HL-60 (cell line): ENCODE measurements at places on chromosomes 7 and 10.

GRCh38 chr7:73715648-73716317 lies 3.7 kb downstream of the STX1A start:
- peak; percentile 74 for DNase-seq

DNA sequence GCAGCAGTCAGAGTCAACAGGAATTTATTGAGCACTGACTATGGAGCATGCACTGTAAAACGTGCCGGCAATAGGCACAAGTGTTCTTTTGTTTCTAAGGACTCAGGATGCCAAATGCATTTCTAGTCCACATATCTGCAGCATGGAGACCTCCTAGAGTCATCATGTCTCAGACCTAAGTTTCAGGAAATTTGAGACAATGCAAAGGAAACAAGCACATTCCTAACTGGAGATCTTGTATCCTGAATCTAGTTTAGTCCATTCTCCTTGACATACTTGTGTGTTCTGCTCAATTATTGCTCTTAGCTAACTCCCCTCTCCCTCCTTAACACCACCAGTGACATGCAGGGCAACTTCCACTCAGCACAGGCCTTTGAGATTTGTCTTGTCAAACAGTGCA lies 173.2 kb downstream of the ZNF438 start:
- no peak for DNase-seq

- no peak for DNase-seq
Observed at GRCh38 chr10:85612833-85613232, 753.8 kb downstream of the GRID1 start.

GRCh38 chr7:2761131-2761624 lies 73.2 kb downstream of the AMZ1 start:
- no peak for DNase-seq

- DNase-seq: no peak
Observed at GRCh38 chr7:42237811-42238541, 967 bp upstream of the GLI3 start.

DNA sequence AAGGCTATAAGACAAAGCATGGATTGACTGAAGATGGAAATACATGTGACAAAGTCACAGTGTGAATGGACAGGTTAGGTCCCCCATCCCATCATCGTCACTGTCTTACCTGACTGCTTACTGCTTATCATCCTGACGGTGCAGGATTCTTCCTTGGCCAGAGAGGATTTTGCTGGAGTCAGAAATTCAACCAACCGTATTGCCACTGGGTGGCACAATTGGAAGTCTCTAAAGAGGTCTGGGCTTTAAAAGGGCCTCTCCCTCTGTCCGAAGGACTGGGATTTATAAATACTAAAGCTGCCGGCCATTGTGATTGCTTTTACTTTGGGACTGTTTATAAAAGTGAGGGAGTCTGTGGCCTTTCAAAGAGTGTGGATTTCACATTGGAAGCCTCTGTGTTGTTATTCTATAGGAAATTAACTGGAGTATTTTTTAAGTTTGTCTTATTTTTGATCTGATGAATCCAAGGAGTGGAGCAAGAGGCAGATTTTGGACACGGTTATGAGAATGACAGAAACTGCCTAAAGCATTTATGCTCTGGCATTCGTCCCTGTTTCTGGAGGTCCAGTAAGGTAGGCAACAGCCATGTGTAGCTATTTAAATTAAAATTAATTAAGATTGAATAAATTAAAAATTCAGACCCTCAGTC lies 113.3 kb upstream of the CREB5 start:
- no peak for DNase-seq

- DNase-seq: no peak
Observed at GRCh38 chr7:32115831-32116230, 45.6 kb upstream of the PDE1C start.

- DNase-seq: no peak
Observed at GRCh38 chr10:60490013-60490412, 100.3 kb upstream of the ANK3 start.

- DNase-seq: no peak
Observed at GRCh38 chr10:100890673-100891317, 22.0 kb upstream of the SLF2 start.

GRCh38 chr10:111118758-111119157 lies 41.9 kb downstream of the ADRA2A start:
- no peak for DNase-seq

DNA sequence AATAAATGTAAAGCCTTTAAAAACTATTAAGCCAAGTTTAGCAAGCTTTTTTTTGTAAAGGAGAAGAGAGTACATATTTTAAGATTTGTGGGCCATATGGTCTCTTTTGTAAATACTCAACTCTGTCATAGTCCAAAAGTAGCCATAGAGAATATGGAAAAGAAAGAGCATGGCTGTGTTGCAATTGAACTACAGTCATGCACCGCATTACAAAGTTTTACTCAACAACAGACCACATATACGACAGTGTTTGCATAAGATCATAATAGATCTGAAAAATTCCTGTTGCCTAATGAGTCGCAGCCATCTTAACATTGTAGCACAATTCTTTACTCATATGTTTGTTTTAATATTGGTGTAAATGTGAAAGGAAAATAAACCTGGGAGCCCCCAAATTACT lies 440.8 kb downstream of the HTR7 start:
- no peak for DNase-seq

DNA sequence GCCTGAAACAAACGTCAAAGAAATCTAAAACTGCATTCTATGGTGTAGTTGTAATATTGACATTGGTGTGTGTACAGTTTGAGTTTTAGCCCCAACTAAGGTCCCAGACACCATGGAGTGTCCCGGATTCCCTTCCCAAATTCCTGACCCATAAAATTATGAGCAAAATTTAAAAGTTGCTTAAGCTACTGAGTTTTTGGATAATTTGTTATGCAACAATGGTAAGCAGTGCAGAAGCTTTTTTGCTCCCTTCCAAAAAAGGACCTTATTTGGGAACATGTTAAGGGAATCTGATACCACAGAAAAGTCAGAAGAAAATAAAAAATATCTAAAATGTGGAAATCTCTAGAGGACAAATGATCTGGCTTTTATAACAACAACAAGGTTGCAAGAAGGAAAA lies 63.3 kb upstream of the KMT2E start:
- no peak for DNase-seq

DNA sequence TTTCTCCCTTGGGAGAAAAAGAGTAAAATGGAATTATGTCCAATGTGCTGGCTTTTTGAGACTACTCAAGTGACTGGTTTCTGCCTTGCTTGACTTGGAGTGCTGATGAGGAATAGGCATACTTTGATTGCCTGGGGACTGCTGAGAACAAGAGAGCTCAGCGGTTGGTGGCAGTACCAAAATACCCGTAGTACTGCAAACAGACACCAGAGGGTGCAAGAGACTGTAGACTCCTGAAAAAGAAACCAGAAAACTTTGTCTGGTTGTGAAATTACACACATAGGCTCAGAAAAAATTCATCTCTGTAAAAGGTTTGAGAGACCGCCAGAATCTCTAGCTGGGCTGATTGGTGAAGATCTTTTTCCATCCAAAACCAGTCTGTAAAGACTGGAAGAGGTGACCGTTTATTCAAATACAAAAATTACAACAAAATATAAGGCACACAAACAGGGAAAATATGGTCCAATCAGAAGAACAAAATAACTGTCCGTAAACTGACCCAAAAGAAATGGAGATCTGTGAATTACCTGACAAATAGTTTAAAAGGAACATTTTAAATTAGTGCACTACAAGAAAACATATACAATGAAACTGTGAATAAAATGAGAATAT lies 18.5 kb downstream of the BICC1 start:
- DNase-seq: peak; percentile 34

DNA sequence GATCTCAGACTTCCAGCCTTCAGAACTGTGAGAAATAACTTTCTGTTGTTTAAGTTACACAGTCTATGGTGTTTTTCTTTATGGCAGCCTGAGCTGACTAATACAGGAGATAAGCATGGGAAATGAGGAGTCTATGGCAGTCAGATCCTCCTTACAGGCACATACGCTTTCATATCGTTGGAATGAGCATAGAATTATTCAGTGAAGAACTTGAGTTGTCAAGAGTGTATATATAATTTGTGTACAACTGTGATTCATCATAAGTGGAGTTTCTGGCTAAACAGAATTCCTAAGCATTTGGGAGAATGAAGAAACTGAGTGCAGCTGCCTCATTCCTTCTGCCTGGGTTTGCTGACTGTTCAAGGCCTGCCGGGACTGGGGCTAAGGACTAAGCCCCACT lies 516.7 kb downstream of the ADRA2A start:
- DNase-seq: no peak

DNA sequence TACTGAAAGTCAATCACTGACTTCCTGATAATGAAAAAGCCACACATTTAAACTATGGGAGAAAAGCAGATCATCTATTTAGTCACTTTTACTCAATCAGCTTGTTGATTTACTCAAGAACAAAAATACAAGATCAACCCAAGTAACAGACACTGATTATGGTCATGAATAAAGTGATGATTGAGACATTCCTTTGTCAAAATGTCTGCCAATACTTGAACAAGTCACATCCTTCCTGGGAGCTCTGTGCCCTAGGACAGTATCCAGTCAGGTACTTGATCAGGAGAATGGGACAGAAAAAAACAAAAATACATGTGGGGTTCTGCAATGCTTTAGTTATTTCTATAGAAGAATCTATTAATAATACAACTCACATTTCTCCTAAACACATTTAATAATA lies 150.0 kb upstream of the NEBL start:
- no peak for DNase-seq

GRCh38 chr7:29352041-29352440 lies 157.5 kb downstream of the CHN2 start:
- no peak for DNase-seq

GRCh38 chr7:150329331-150330120 lies 6.2 kb upstream of the ACTR3C start:
- DNase-seq: no peak

- no peak for DNase-seq
Observed at GRCh38 chr10:28363376-28363775, 60.5 kb upstream of the MPP7 start.

GRCh38 chr10:114825513-114826253 lies 4.1 kb downstream of the FHIP2A start:
- no peak for DNase-seq

- no peak for DNase-seq
Observed at GRCh38 chr7:85119934-85120333, 66.9 kb downstream of the SEMA3D start.

GRCh38 chr7:105298439-105298894 lies 90.3 kb downstream of the SRPK2 start:
- DNase-seq: no peak

- DNase-seq: no peak
Observed at GRCh38 chr7:27420702-27421101, 178.1 kb downstream of the EVX1 start.

DNA sequence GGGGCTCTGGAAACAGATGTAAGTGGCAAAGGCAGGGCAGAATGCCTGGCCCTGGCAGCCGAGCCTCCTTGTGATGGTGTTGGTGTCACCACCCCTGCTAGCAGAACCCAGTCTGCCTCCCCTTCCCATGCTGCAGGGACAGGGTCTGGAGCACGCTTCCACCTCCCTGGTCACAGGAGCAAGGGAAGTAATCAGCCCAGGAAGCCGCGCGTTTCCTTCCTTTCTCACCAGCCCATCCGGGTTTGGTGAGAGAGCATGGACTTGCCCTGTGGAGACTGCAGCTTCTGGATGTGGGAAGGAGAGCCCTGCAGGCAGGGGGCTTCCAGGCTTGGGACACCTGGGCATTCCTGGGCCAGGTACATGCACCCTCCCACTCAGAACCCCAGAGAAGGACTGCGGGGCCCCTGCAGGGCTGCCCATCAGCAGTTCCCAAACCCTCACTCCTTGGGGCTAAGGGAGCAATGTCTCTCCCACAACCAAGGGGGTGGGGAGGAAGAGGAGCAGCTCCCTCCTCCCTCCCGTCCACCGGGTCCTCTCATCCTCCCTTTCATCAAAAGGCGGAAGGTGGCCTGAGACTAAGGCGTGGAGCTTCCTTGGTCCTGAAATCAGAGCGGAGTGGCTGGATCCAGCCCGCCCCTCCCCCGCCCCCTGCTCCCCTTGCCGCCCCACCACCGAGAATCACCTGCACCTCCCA lies 1.8 kb downstream of the MMRN2 start:
- DNase-seq: no peak

DNA sequence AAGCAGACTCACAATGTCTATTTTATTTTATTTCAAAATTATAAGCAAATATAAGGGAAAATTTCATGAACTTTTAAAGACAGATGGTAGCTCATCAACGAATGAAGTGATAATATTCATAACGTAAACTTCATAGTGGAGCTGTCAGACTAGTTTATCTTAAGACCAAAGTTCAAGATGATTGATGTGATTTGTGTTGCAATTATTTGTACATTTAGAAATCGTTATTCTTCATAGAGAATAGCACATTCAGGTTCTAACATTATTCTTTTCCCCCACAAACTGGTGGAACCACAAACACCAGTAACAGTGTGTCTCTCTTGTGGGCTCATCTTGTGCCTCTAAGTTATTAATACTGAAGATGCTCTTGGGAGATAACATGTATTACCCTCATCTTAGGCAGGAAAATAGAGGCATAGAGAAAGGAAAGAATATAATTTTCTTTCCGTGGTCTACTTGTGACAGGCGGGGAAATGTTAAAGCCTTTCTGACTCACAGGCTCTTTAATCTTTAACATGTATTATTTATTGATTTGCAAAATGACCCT lies 37.0 kb downstream of the CCSER2 start:
- DNase-seq: no peak

DNA sequence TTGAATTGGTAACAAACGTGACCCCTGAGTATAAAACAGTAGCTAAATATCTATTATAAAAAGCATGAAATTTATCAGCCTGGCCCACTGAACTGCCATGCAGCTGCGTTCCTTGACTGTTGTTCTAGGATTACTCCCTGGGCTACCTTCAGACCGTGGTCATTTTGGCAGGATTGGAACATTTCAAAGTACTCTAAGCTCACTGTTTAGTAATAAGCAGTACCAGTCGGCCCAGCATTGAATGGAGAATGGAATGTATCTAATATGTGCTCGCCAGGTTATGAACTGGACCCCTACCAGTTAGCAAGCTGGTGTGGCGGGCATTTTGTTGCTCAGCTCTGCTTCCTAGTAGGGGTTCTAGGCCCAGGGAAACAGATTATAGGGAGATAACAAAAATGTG lies 112.2 kb downstream of the SEMA3C start:
- DNase-seq: no peak

DNA sequence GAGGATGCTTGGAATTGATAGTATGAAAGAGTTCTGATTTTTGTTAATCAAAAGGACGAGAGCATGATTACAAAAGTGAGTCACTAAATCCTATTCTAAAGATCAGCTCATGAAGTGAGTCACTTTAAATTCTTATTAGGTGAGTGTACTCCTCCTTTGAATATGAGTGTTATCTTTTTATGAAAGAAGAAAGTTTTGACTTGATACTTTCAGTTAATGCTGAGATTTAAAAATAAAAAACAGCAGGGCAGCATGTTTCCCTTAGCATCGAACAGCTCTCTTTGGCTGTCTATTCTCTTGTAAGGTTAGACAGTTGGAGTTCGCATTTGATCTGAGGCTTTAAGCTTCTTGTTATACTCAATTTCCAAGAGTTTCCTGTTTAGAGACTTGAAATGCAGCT lies 222.0 kb downstream of the TWIST1 start:
- DNase-seq: no peak

- DNase-seq: no peak
Observed at GRCh38 chr7:31068006-31068675, 16.0 kb downstream of the ADCYAP1R1 start.
